ENCODE measurements at places on chromosomes 11 and 22.

- DNase-seq = no peak
These were observed 155.6 kb downstream of the BRD1 start for GRCh38 chr22:49672014-49672516.

- DNase-seq = no peak
These were observed 142.3 kb downstream of the IGLL1 start for GRCh38 chr22:23437779-23438178.

DNA sequence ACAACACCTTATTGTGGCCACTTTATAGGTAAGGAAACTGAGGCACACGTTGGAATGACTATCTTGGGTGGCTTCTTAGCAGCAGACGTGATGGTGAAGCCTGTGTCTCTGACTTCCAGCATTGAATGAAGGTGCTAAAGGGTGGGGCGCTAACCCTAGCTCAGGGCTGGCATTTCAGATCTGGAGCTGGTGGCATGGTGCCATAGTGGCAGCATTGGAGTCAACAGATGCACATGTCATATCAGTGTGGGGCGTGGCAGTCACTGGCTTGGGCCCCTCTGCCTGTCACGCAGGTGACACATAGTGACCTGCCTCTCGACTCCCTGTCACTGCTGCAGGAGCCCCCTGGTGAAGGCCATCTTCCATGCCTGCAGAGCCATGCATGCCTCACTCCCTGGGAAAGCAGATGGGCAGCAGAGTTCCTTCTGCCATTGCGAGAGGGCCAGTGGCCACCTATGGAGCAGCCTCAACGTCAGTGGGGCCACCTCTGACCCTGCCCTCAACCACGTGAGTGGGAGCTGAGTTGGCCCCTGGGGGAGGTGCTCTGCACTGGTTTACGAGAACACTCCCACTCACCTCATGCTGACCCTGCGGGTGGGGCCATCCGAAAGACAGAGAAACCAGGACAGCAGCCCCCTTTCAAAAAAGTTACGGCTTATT is 14.8 kb downstream of the SHISA8 start:
- no peak for DNase-seq

DNA sequence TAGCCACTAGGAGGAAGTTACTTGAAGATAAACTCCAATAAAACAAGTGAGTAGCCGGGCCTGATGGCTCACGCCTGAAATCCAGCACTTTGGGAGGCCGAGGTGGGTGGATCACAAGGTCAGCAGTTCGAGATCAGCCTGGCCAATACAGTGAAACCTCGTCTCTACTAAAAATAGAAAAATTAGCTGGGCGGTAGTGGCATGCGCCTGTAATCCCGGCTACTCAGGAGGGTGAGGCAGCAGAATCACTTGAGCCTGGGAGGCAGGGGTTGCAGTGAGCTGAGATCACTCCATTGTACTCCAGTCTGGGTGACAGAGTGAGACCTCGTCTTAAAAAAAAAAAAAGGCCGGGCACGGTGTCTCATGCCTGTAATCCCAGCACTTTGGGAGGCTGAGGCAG is 34.0 kb upstream of the CLPB start:
- DNase-seq = no peak

DNA sequence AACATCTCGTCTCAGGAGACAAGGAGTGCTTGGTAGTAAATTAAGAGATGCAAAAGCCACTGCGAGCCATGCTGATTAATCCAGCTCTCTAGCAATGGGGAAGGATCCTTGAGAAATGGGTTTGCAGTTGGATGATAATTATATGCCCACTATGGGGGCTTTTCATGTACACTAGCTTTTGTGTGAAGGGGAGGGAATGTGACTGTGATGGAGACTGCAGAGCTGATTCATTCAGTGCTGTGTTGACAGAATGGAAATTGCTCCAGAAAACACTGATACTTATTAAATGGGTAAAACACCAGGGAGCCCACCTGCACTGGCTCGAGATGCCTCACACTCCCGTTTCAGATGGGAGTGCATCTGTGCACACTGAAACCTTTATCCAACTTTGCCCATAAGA is 37.0 kb upstream of the KIRREL3 start:
- DNase-seq = no peak

GRCh38 chr11:67392183-67392715 is 463 bp downstream of the RAD9A start:
- DNase-seq = no peak

GRCh38 chr22:47018010-47018910 is 255.8 kb downstream of the TBC1D22A start:
- no peak for DNase-seq

Data from EL (cell line).